ENCODE measurements at places on chromosomes 7 and 10.

- no peak for DNase-seq
Measured at GRCh38 chr10:5165738-5166137, 19.2 kb downstream of the AKR1C8 start.

- DNase-seq = no peak
Measured at GRCh38 chr7:112089551-112089950, 116.6 kb downstream of the DOCK4 start.

DNA sequence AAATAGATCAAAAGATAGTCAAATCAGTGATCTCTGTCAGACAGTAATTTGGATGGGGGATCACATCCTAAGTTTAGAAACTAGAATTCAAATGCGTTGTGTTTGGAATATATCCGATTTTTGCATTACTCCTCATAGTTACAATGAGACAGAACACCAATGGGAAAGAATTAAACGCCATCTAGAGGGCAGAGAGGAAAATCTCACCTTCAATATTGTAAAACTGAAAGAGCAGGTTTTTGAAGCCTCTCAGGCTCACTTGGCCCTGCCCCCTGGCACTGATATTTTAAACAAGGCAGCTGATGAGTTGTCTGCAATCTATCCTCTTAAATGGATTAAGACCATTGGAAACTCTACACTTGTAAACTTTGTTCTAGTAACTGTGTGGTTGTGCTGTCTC, 17.7 kb downstream of the FRG2B start:
- no peak for DNase-seq

DNA sequence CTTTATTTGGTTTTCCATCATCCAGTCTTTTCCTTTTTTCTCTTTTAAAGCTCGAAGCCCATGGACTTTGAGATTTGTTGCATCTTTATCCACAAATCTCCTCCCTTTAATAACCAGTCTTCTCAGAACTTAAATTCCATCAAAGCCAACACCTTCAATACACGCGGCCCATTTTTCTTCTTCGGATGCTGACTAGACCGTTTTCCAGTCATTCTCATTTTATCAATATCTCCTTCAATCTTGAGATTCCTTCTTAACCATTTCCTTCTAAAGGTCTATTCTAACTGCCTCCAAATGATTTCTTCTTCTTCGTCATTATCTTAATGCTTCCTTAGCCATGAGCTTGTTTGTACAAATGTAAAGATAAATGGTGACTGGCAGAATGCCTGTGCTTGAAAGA, 173.5 kb downstream of the BAMBI start:
- DNase-seq = no peak

- peak; percentile 58 for DNase-seq
Measured at GRCh38 chr7:71348821-71349681, 217.1 kb downstream of the GALNT17 start.

- no peak for DNase-seq
Measured at GRCh38 chr10:58439632-58440364, 54.6 kb downstream of the TFAM start.

DNA sequence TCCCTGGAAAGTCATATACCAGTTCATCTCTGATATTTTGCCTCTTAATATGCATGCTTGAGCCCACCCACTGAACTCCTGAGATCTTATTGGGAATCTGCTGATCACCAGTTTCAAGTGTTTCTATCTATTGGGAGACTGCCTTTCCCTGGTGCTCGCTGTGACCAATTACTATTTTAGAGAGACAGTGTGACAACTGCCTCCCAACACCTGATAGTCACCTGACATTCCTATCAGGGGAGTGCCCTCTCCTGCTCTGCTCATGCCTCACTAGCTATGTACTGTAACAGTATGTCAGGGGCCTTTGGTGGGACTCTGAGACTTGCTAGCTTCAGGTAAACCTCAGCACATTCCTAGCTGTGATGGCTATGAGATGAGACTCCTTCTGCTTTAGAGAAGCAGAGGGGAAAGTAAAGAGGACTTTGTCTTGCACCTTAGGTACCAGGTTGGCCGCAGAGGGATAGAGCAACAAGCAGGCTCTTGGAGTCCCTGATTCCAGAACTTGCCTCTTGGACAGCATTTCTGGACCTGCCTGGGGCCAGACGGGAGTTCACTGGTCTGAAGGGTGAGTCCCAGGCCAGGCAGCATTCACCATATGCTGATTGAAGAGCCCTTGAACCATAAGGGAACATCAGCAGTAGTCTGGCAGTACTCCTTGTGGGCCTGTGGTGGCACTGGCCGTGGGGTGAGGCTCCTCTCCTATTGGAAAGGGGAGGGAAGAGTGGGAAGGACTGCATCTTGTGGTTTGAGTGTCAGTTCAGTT, 34.4 kb upstream of the ARHGAP12 start:
- DNase-seq = no peak

- DNase-seq = no peak
Measured at GRCh38 chr10:49387071-49387470, 8.8 kb downstream of the DRGX start.

DNA sequence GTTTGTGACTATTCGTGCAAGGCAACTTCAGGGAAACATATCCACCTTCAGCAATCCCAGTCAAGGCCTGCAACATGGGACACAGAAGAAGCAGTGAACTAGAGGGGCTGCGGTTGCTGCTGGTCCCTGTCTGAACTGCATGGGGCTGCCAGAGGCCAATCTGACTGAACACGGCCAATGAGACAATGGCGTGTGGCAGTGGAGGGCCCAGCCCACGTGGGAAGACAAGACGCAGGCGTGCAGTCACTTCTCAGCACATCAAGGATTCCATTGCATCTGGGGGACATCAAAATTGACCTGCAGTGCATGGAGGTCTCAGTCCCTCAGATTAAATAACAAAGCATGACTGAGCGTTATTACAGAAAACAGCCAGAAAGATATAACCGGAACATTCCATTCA, 215.9 kb downstream of the HECW1 start:
- no peak for DNase-seq

DNA sequence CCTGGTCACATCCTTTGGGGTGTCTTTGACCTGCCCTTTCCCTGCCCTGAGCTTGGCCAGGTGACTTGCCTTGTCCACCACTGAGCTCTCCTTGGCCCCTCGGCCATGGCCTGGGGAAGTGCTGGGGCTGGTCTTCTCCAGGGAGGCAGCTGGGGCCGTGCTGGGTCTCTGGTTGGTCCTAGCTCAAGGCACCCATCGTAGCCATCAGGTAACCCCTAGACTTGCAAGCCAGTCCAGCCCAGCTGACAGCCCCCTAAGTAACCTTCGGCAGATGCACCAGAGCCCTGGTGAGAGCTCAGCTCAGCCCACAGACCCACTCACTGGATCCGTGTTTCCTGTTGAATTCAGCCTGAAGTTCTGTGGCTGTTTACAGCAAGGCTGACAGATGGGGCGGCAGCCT, 176.2 kb upstream of the SHH start:
- no peak for DNase-seq

- DNase-seq = no peak
Measured at GRCh38 chr7:157520249-157520648, 183.4 kb downstream of the DNAJB6 start.

GRCh38 chr7:128236924-128237586, 4.0 kb upstream of the LEP start:
- no peak for DNase-seq

DNA sequence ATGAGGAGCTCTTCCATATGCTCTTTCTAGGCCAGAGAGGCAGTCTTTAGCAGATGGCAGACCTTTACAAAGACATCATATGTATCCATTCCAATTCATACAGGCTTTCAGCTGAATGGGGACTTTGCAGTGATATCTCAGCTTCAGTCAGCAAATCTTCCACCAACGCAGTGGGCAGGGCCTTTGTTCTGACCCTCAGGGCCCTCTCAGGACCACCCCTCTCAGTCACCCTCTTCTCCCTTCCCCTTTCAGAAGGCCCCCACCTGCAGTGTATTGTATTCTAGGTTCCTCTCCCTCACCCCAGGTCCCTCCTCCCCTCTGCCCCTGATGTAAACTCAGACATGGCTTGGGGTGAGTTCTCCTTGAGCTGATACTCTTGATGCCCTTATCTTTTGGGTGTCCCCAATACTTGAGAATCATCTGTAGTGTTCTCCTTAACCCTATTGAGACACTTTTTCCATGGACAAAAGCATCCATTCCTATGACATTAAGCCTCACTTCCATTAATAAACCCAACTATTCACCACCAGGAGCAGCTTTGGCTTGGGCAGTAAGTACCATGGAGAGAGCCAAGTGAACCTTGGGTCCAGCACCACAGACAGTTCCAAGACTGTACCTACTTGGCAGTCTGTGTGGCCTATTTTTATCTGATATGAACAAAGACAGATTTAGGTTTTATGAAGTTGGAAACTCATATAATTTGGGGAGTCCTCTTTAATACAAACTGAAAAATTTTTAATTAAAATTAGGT, 62.7 kb downstream of the ADCYAP1R1 start:
- no peak for DNase-seq

GRCh38 chr10:43417950-43418768, 9.2 kb upstream of the HNRNPF start:
- DNase-seq = no peak

DNA sequence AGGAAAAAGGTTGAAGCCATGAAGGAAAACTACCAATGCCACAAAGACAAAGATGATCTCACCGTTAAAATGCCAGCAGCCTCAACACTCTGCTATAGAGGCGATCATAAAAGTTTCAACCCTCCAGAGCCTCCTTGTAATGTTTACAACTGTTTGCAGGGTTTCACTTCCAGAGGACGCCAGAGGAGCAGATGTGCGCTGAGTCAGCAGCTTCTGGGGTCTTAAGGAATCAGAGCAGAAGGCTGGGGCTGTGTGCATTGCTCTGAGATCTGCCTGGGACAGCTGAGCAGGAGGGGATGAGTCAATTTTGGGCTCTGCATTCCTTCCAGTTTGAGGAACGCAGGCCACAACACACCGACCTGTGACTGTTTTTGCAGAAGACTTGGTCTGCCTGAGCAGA, 98.3 kb downstream of the TMEM130 start:
- DNase-seq = no peak

DNA sequence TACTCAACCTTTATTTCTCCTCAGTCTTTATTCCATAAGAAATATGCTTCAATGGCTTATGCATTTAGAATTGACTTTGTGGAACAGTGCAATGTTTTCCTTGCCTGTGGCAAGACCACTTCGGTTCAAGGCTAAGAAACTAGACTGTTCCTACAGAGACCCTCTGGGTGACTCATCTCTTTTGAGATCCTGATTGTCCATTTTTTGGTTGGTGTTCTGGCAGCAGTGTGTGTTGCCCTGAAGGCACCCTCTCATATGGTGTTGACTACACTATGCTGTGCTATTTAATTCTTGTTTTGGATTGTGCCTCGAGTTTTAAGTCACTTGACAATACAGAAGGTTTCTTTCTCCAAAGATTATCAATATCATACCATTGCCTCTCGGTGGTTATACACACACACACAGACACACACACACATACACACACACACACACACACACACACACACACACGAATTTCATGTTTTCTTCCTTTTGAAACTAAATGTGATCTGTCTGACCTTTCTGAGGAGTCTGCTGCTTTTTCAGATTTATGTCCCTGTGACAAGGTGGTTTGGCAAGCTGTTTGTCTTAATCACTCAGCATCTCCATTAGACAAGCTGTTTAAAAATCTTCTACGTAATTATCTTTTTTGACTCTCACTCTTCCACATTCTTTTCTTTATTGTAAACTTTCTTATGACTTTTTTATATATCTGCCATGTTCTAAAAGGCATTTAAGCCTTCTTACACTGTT, 187.2 kb downstream of the VTI1A start:
- DNase-seq = no peak

- DNase-seq = no peak
Measured at GRCh38 chr7:93442478-93443224, 131.9 kb downstream of the CALCR start.

DNA sequence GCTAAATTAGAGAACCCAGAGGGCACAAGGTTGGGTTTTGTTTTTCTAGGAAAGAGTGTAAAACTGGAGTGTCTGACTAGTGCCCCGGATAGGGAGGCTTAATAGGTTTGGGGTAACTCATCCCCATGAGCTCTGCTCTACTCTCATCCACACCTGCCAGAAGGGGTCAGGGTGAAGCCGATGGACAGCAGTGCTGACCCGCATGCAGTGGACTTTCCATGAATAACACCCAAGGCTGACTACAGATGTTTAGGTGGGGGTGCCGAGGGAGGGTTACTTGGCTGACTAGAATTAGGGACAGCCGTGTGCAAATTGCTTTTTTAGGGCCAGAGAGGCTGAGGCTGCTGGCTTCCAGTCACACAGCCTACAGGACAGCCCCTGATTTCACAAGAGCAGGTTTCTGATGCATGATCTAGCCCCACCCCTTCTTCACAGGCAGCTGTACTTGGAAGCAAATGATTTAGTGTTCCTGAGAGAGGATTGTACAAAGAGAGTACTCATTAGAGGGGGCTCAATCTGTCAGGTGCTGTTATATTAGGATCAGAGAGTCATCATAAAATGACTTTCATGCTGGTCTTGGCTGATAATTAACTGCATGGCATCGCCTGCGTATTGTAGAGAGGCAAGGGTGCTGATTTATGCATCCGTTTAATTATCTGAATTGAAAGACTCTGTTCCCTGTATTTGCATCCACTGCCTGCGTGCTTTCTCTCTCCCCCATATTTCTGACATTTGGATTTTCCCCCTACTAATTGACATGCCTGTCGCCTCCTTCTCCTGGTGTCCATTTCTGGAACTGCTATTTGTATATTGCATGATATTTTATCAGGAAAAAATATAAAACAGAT, 9.5 kb downstream of the INHBA start:
- no peak for DNase-seq

DNA sequence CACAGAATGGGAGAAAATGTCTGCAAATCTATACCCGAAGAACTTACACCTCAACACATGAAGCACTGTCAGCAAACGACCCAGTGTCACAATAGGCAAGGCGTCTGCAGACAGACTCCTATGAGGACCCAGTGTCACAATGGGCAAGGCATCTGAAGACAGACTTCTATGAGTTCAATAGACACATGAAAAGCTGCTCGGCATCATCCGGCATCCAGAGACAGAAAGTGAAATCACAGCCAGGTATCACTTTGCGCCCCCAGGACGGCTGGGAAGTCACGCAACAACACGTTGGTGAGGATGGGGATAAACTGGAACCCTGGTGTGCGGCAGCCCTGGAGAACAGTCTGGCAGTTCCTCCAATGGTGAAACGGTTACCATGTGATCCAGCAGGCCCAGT, 273.2 kb downstream of the ELFN1 start:
- no peak for DNase-seq

GRCh38 chr7:102119213-102119651, 167.4 kb upstream of the SH2B2 start:
- DNase-seq = no peak

GRCh38 chr7:50497068-50497642, 47.0 kb upstream of the FIGNL1 start:
- no peak for DNase-seq

GRCh38 chr7:5692112-5692844, 89.2 kb downstream of the RNF216 start:
- DNase-seq = peak; percentile 40

GRCh38 chr7:33901847-33902246, 3.5 kb upstream of the BMPER start:
- no peak for DNase-seq

- DNase-seq = peak; percentile 35
Measured at GRCh38 chr10:59967079-59967478, 60.7 kb upstream of the CCDC6 start.

DNA sequence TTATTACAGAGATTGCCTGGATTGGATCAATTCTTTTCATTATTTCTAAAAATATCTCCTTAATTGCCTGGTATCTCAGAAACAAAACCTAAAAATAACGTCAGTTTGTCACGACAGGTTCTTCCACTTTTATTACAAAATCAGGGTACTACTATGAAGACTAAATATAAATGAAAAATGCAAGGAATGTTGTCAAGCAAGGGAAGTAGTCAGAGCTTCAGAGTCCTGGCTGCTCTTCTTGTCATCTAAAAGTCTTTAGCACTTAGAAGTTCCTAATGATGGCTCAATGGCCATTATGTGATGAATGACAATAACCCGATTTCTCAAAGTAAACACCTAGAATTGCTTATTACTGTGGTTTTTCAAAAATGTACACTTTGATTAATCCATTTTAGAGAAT, 192.2 kb downstream of the SEMA3A start:
- DNase-seq = no peak
